ENCODE measurements at places on chromosomes 5 and 9.

DNA sequence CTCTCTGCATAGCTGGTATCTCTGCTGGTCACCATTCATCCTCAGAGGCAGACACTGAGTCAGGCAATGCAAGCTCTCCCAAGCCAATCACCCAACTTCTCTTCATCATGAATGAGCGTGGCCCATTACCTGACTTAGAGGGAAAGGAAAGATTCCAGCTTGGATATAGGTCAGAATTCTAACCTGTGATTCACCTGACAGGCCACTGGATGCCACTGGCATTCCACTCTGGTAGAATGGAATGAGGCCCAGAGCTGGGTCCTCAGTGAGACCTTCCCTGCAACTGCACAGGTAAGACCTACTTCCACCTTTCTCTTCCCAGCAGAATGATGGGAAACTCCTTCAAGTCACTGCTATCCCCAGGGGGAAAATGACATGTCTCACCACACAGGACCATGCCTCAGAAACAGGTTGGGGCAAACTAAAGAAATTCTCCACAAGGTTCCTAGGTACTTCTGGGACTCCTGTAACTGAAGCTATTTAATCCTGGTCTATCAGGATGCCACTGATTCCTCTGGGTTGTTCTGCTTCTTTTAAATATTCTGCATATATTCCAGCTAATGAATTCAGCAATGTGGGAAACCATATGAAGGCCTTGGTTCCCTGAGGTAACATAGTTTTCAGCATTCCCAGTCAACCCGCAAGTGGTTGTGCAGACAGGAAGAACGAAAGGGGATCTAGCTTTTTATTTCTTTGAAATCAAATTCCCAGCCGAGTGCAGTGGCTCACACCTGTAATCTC is 62.0 kb downstream of the SUSD1 start:
- no peak for DNase-seq

GRCh38 chr9:105835721-105836120 is 141.4 kb downstream of the TMEM38B start:
- no peak for DNase-seq

- no peak for DNase-seq
These were observed 214.9 kb upstream of the DMRT1 start for GRCh38 chr9:626596-626995.

DNA sequence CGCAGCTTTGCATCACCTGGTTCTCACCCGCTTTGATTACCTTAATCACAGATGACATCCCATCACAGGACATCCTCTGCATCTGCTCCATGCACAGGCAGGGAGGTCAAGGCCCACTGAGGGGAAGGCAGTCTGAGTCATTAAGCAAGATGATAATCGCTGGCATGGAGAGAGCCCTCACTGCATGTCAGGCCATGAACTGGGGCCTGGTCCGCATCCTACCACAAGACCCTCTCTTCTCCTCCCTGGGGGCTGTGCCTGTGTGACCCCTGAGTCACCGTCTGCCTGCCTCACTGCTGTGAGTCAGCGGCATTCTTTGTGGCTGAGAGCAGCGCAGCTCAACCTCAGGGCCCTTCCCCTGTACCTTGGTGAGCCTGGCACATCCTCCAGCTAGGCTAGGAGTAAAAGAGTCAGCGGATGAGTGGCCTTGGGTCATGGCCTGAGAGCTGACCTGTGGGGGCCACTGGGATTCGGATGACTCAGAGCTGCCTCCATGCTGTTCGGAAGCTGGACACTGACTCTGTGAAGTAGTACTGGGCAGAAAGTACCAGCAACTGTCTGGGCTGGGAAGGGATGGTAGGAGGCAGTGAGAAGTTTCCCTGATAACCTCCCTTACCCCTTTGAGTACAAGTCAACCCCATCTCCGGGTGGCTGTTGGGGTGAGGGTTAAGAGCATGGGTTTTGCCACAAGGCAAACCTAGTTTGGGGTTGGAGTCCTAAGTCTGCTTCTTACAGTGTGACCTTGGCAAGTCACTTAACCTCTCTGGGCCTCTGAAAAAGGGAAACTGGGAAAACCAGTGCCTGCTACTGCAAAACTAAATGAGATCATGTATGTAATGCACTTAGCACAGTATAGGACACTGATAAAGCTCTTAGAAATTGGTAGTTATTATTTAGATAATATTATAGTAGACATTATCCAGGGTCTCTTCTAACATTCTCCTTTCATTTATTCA is 14.6 kb upstream of the ARSI start:
- no peak for DNase-seq

GRCh38 chr5:74623006-74623611 is 17.4 kb downstream of the ENC1 start:
- DNase-seq, result no peak

GRCh38 chr9:4879115-4879558 is 86.4 kb downstream of the RCL1 start:
- DNase-seq, result no peak

GRCh38 chr9:71144495-71144894 is 23.1 kb upstream of the TRPM3 start:
- DNase-seq, result no peak

DNA sequence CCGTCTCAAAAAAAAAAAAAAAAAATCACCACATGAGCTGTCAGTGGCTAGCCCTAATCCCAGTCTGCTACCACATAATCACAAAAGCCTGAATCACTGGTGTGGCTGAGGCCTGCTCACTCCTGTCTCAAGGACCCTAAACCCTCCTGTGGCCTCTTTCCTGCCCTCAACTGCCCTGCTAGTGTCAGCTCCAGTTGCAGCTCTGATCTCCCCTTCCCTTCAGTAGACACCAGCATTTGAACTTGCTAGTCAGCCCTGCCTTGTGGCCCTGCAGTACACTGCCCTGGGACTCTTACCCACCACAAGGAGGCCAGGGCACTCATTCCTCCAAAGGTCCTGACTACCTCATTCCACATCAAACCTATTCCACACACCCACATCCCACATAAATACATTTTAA is 9.5 kb upstream of the P4HA2 start:
- no peak for DNase-seq

DNA sequence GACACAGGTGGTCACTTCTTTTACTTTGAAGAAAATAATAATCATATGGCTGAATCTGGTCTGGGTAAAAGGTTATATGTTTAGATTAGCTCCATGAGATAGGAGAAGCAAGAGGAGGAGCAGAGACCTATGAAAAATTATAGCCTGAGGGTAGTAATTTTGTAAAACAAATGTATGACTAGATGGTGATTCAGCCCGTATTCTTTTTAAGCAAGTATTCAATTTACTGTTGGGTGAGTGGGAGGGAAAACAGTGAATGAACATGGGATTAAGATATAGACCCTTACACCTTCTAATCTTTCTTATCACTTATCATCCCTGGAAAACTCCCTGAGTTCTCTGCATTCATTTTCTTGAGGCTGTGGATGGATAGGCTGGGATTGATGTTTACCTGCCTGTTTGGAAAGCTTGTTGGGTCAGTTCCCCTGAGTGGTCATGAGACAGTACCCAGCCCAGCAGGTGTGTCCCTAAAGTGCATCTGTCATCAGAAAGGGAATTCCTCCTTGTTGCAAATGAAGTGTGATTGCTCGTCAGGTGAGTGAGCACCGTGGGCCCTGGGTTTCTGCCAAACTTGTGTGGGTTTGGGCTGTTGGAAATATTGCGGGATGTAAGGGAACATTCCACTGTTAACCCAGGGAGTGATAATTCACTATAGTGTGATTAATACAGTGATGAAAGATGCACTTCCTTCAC is 101.2 kb upstream of the GDNF start:
- no peak for DNase-seq

DNA sequence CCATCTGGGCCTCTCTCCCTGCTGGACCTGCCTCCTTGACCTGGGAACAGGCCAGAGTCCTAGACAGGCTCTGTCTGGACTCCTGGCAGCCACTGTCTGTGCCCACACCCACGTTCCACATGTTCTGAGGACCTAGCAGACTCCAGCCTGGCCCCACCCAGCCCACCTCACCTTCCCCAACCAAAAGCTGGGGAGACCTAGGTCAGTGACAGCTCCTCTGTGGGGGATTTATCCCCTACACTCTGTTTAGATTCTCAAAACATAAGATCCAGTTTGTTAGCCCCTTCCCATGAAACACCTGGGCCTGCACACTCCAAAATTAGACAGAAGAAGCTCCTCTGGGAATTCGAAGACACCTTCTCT is 59.8 kb upstream of the ADAMTS2 start:
- DNase-seq, result no peak

GRCh38 chr5:124669956-124670721 is 76.3 kb downstream of the ZNF608 start:
- DNase-seq, result no peak

DNA sequence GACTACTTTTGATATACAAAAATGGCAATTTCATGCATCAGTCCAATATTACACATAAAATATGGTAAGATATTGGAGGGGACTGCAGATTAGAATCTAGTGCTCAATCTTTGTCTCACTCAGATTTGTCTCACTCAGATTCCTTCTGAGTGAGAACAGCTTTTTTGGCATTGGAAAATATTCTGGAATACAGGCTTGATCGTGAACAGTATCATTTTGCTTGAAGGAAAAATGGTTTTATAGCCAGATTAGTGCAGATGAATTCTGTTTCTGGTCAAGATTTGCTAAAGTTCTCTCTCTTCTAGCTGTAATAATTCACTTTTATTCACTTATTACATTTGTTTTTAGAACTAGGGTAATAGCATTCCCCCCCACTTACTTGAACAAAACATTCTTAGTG is 51.2 kb downstream of the MAN2A1 start:
- DNase-seq, result no peak

DNA sequence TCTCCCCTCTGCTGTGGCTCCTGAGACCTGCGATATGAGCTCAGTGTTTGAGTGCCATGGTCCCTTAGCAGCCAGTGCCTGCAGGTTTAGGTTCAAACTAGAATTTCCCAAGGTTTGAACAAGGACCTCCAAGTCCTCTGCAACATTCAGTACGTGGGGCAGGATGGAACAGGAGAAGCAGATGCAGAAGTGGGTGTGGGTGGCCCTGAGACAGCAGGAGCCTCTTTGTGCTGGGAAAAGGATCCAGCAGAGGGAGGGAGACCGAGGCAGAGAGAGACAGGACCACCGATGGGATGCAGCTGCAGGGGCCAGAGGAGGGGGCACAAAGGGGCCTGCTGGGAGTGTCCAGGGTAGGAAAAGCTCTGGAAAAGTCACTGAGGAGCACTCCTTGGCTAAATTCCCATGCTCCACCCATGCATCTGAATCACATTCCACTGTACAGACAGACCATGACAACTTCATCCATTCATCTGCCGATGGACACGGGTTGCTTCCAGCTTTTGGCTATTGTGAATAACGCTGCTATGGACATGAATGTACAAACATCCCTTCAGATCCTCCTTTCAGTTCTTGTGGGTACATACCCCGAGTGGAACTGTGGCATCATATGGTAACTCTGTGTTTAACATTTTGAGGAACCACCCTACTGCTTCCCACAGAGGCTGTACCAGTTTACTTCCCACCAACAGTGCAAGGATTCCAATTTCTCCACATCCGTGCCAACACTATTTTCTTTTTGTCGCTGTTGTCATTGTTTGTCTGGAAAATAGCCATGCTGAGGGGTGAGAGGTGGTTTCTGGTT is 26.7 kb upstream of the SUSD3 start:
- DNase-seq, result no peak

DNA sequence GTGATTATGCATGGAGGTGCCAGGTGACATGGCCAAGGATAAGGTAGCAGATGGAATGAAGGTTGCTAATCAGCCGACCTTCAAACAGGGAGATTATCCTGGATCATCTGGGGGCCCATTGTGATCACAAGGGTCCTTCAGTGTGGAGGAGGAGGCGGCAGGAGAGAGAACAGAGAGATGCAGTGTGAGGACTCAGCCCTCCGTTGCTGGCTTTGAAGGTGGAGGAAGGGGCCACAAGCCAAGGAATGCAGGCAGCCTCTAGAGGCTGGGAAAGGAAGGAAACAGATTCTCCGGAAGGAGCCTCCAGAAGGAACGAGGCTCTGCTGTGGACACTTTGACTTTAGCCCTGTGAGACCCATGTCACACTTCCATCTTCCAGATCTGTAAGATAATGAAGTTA is 27.4 kb upstream of the EEIG1 start:
- no peak for DNase-seq

Data from stimulated activated CD8-positive, alpha-beta memory T cell treated with anti-CD3 and anti-CD28 coated beads, Interleukin-7, amount 100 ng/mL, for 24 hours (primary cell).